CD4-positive, alpha-beta T cell treated with Interleukin-1 beta for 1 hour (primary cell): ENCODE measurements at places on chromosomes 2 and 18.

DNA sequence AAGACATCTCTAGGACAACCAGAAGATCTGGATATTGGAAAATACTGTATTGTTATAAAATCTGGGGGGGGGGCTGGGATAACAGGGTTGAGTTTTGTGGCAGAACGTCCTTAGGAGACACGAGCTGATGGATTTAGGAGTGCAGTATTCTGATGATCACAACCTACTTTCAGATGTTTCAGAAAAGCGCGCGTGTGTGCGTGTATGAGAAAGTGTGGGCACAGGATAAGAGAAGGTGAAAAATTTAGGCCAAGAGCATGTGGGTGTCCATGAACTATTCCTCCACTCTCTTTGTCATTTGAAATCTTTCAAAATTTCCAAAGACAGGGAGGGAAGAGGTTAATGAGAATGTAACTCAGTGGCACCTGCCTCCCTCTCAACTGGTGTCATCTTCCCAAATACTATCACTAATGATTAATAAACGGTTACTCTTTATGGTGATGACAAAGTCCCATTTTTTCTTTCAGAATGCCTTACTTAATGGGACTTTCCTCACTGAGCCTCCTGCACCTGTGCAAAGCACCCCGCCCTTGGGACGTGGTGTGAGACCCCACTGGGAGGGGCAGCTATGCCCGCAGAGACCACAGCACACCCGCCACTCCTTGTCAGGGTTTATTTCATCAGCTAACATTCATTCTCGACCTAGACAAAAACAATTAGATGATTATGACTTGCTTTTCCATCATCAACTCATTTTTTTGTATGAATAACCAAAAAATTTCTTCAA lies 53.6 kb downstream of the HS6ST1 start:
- DNase-seq = no peak

DNA sequence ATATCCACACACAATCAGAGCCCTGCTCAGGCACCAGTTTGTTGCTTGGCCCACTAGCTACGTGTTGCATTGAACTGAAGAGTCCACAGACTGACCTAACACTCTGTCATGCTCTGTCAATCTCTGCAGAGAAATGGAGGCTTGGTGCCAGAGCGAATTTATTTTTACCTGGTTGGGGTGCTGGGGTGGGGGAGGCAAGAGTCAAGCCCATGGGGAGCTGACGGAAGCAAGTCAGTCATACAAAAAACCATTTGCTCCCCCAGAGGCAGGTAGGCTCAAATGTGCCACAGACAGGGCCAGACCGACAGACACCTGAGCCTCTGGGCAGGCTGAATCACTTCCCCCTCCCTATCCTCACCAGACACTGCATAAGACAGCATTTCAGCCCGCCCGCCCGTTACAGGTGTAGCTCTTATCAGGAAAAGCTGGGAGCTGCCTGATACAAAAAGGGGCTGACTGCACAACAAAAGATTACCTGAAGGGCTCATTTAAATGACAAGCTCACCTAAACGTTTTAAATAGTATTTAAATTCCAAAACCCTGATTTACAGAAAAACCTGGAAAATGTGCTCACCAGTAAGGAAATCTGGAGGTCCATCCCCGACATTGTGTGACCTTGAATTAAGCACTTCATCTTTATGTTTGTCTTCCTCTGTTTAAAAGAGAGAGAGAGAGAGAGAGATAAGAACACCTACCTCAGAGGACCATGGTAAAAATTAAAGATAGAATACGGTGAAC lies 2.1 kb upstream of the PCBP1 start:
- peak; percentile 77 for DNase-seq

DNA sequence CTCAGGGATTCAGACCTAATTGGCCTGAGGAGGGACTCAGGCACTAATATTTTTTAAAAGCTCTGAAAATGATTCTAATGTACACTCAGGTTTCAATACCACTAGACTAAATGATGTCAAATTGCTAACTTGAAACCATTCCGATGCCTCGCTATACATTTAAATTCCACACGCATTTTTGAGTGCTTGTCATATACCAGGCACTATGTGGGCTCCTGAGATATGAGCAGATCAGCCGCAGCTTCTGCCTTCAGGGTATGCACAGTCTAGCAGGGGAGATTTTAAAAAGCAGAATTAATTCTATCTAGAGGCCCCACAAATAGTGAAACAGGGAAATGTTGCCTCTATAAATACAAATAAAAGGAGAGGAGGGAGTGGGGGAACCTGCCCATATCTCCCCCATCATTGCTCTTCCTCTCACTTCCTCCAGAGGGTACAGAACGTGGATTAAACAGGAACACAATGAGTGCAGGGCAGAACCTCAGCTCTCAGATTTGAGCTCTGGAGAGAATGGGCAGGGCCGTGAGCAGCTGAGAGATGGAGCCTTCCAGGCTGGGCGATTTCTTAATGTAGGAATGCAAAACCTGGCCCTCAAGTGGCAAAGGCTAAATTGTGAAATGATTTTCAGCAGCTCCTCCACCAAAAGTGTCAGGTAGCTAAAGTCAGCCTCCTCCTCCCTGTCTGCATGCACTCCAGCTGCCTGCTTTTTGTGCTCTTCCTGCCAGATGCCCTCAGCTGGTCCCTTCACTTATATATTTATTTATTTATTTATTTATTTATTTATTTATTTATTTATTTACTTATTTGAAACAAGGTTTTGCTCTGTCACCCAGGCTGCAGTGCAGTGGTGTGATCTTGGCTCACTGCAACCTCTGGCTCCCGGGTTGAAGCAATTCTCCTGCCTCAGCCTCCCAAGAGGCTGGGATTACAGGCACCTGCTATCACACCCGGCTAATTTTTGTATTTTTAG lies 24.6 kb upstream of the LBH start:
- DNase-seq = no peak

GRCh38 chr18:12013186-12013916 lies 32.0 kb downstream of the IMPA2 start:
- no peak for DNase-seq

- no peak for DNase-seq
Observed at GRCh38 chr2:220569112-220569897, 941.9 kb downstream of the SLC4A3 start.

GRCh38 chr2:143261986-143262385 lies 132.8 kb downstream of the ARHGAP15 start:
- peak; percentile 75 for DNase-seq

DNA sequence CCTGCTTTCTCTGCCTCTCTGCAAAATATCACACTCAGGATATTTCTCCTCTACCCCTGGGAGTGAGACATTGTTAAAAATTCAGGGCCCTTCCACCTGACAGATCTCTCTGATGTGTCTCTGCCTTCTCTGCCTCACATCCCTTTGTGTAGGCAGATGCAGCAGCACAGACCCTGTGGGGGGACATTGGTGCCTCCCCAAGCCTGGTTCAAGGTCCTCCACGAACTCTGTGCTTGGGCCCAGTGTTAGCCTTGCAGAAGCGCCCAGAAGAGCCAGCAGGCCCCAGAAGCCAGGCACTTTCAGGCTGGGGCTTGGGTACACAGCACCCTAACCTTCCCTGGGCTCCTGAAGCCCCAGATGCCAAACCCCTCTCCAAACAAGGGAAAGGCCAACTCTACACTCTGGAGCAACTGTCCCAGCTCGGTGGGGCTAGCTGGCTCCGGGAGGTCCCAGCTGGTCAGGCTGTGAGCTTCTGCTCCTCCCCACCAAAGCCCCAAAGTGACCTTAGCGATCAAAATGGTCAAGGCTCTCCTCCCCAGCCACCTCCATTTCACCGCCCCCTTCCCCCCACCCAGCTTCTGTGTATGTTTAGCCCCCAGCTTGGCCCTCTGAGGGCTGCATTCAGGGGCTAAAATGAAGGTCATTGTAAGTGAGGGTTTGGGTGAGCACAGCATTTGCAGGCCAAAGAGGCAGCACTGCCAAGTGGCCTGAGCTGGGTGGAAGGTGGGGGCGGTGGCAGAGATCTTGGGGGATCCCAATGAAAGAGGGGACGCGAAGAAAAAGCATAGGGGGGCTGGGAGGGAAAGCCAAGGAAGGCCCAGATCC lies 2.6 kb downstream of the HOXD9 start:
- DNase-seq = no peak

GRCh38 chr2:126843081-126843480 lies 55.6 kb upstream of the TEX51 start:
- no peak for DNase-seq

DNA sequence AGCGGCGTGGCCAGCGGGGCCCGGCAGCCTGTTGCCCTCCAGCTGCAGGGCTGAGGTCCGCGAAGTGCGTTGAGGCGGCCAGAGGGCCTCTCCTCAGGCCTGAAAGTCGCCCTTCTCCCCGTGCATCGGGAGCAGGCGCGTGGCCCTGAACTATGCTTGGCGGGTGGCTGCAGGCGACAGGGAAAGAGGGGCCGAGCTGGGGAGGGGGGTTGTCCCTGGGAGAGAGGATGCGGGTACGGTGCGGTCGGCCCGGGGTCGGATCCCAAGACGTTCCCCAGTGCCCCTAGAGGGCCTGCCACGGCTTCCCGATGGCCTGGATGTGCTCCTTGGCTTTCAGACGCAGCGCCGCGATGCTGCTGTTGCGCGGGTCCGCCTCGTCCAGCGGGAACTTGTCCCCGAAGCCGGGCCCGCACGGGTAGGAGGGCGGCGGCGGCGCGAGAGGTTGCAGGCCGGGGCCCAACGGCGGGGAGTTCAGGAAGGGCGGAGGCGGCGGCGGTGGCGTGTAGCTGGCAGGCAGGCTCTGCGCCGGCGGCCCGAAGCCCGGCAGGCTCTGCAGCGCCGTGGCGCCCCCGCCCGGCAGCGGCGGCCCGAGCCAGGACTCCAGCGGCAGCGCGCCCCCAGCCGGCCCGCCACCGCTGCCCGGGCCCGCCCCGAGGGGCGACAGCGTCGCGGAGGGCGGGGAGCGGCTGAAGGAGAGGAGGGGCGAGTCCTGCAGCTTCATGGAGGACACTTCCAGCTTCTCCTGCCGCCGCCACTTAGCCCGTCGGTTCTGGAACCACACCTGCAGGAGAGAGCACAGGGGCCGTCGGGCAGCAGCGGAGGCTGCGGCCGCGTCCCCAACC lies 4.3 kb downstream of the RAX start:
- DNase-seq = no peak

DNA sequence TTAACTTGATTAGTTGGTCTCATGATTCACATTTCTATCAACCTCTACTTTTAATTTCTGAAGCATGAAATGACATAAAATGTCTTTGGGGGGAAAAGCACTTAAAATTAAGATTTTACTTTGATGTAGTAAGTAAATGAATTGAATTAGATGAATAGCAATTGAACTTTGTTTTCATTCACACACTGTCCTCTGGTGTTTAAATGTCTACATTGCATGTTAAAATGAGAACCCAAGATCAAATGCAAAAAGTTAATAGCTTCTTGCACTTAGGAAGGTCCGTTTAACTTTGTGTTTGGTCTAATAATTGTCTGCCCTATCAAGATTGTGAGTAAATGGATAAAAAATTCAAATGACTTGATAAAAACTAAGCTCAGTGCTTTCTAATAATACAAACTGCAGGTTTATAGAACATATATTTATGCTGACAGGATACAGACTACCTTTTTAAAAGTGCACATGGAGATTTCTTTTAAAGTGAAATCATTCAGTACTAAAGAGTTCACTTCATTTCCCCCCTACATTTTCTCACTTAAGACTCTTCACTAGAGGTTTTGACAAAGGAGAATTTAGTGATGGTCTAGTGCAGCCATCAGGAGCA lies 156.2 kb upstream of the NABP1 start:
- DNase-seq = no peak

DNA sequence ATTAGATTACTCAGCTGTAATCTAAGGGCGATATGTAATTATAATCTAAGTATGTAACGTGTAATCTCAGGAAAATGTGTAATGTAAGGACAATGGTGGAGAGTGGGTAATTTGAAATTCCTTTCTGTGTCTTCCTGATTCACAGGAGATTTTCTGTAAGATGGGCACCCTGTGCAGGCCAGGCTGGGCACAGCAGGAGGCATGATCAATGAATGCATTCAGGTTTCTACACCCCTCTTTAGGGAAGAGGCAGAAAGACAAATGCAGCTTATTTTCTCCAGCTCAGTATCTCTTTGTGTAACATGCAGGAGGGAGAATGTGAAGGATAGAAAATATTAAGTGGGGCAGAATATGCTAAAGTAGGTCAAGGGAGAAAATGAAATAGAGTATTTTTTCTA lies 320.1 kb downstream of the PIK3C3 start:
- DNase-seq = no peak

- no peak for DNase-seq
Observed at GRCh38 chr18:23887493-23887892, 127.1 kb upstream of the TTC39C start.

GRCh38 chr2:118980573-118980972 lies 38.6 kb downstream of the MARCO start:
- DNase-seq = no peak

GRCh38 chr2:48727560-48727959 lies 28.0 kb downstream of the LHCGR start:
- DNase-seq = no peak

DNA sequence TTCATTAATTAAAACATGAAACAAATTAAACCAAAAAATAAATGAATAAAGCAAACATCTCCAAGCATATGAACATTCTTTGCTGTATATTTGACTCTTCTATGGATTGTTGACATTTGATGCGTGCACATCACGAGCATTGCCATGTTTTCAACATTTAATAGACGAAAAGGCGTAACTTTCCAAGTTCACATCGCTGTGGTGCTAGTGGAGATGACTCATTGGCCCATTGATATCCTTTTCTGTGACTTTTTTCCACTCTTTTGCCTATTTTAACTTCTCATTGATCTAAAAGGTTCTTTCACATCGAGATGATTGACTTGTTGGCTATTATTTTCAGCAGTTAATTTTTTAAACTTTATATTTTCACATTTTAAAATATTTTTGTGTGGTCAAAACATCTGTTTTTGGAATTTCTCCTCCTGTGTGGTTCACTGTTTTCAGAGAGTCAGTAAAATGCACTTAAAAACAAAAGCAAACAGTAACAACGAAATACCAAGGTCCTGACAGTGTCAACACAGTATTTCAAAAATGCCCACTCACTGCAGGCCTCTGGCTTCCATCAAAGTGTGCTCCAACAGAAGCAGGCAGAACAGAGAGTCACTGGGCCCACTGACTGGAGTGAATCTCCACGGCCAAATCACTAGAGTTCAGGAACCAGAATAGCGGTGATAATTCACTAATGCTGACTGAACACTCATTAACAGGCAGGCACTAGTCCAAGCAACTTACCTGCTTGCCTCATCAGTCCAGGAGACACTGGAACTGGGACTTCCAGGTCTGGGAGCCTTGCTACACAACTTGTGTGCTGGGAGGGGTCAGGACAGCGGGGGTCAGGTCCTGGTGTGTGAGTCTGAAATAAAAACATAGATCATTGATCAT lies 372.2 kb upstream of the SMIM21 start:
- no peak for DNase-seq

DNA sequence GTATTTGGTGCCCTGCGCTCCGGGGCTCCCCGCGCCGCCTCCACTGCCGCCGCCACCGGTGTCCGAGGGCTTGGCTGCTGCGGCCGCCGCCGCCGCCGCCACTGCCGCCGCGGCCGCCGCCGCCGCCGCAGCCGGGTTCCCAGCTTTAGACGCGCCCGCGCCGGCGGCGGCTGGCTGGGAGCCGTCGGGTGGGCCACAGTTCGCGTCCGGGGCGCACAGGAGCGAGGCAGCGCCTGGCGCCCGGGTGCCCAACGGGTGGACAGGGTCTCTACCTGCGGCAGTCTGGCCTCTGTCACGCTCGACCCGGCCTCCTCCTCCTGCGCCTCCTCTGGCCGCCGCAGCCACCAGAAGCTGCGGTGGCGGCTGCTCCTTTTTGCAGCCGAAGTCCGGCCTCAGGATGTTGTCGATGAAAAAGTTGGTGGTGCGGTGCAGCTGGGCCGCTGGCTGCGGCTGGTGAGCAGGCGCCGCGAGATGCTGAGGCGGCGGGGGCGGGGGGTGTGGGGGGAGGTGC lies 951 bp downstream of the EN1 start:
- DNase-seq = no peak
